Activated T-helper 17 cell treated with anti-CD3 and anti-CD28 coated beads, Interleukin-2, amount 50 U/mL, for 72 hours (primary cell): ENCODE measurements at places on chromosomes 3 and 15. TPM values are rescaled to one million over a fixed set of nuclear protein-coding genes. Genes with fewer than 3 reads are reported as not detected.

DNA sequence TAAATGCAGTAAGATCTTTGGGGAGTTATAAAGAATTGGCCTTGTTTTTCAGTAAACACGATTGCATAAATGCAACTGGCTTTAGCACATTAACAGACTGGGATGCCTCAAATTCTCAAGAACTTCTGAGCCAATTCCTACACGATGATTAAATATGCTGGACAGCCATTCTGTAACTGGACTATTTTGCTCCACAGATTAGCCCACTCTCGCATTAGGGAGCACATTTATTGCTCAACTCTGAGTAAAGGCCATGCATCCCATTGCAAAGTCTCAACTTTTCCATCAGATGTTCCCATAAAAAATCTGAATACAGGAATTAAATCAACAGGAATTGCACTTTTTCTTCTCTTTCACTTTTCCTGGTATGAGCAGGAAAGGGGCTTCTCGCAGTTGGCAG lies 66.7 kb upstream of the PRICKLE2 start:
- no peak for ATAC-seq

DNA sequence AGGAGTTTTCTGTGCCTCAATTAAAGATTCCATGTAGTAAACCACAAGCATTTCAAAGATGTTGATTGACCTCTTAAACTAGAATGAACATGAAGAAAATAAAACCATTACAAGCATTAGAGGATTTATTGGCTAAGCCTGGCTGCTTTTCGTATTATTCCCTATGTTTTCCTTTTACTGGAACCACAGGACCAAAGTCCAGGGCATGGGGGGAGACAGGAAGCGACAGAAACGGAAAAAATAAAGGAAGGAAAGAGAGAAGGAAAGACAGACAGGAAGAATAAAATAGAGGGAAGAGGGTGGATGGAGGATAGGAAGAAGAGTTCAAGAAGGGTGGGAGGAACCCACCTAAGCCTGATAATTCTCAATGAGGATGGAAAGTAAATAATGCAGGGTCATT lies 169.9 kb downstream of the SHQ1 start:
- ATAC-seq = no peak

DNA sequence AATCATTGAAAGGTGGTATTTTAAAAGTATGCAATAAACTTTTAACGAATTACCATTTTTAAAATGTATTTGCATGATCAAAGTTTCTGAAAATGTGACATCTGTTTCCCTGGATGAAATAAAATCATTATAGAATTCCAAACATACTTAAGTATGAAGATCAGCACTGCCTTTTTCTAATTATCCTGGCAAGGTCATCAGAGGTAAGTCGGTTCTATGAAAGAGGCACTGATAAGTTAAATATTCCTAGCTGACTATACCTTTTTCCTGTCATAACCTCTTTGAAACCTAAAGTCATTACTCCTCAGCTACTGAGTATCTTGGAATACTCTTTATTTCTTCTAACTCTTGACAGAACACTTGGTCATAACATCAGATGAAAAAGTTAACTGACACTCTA lies 406.1 kb upstream of the ALCAM start:
- ATAC-seq = no peak

- no peak for ATAC-seq
These were observed 15.6 kb downstream of the SNAP23 start for GRCh38 chr15:42511007-42511391.

DNA sequence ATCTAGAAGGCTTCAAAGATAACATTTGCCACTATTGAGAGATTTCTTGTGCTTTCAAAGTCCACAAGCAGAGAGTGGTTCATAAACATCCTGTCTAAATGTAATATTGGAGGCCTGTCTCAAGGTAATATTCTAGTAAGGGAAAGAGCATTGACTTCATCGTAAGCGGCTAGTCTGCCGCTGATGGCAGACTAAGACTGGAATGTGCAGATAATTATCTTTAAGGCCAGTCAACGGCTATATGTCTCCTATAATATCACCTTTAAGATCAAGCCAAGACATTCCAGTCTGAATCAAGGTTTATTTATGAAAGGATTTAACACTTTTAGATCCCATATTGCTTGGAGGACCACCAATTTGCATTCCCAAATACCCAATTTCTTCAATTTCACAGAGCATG lies 424.2 kb upstream of the WNT5A start:
- no peak for ATAC-seq

- ATAC-seq = no peak
These were observed 8.6 kb upstream of the TRIM59 start for GRCh38 chr3:160458151-160458550.

GRCh38 chr15:63701365-63701764 lies 104.2 kb downstream of the FBXL22 start:
- no peak for ATAC-seq

- no peak for ATAC-seq
These were observed 407.9 kb upstream of the ATP11B start for GRCh38 chr3:182385356-182385755.

- no peak for ATAC-seq
These were observed 568.9 kb upstream of the NR2F2 start for GRCh38 chr15:95761501-95762165.

DNA sequence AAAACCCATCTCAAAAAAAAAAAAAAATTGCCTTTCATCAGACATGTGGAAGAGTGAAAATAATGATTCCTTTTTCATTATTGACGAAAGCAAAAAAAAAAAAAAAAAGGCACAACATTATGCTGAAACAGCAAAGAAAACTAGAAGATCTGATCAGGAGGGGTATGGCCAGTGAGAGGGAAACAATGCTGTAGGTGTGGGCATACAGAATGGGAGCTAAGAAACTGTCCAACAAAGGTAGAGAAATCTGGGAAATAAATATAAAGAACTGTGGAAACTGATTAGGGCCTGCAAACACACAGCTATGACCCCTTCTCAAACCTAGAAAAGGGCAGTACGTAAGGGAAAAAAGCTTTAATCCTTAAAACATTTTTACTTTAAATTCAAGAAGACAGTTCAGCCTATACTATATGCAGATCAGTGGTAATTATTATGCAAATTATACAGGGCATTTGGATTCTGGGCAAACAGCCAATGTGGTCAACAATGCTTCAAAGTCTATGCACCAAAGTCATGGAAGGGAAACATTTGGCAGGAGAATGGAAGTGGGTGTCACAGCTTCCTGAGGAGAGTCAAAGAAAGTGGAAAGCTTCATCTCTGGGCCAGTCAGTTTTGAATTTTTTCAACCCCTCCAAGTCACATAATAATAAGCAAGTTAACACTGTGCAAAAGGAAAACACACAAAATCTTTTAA lies 68.3 kb upstream of the SLC12A8 start:
- no peak for ATAC-seq

GRCh38 chr3:183904833-183905780 lies 20.4 kb upstream of the PARL start:
- ATAC-seq = no peak

- ATAC-seq = no peak
These were observed 1355.9 kb downstream of the SI start for GRCh38 chr3:163722405-163722804.

- ATAC-seq = no peak
These were observed 6.6 kb upstream of the STAC start for GRCh38 chr3:36373666-36374065.

GRCh38 chr3:185645596-185646381 lies 59.7 kb downstream of the SENP2 start:
- ATAC-seq = no peak

DNA sequence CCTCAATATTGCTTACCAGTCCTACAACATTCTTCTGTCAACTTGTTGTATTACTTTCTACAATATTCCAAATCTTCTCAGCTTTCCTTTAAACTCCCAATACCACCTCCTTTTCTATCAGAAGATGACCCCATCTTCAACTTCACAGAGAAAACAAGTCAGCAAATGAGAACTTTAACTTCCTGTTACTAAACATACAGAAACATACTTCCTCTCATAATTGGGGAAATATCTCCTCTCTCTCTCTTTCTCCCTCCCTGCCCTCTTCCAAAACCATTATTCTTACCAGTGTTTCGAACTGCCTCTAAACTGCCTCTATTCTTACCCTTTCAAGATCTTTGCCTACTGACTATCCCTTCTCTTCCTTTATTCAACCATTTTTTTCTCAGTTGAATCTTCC lies 1.8 kb upstream of the SNAP23 start:
- ATAC-seq = no peak

DNA sequence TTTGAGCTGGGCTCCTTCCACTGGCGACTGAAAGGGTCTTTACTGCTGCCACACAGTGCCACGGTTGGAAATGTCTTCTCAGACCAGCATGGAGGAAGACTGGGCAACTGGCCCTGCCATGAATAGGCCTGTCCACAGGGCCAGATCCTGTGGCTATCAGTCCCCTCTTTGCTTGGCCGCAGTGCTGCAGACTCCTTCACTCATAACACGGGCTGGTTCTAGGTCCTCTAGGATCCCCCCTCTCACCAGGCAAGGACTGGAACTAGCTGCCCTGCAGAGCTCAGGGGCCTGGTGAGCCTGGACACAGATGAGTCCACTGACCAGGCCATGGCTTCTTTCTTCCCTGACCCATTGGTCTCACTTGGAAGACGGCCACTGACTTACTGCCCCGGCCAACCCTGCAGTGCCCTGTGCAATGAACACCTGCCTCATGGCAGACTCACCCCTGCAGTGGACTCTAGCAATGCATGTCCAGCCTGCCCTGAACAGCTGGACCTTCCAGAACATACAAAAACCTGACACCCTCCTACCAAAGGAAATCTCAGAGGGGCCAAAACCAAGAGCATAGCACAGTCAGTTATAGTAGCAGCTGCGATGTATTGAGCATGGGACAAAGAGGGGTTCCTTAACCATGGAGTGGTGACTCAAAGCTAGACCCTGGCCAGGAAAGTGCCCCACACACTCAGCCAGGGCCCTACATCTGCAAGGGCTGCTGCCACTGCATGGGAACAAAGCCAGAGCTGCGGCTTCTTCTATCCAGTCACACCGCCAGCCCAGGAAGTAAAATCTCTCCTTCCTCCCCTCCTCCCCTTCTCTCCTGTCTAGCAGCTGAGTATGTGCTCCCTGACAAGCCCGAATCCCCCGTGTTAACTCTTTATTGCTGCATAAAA lies 72.1 kb upstream of the ITGA11 start:
- no peak for ATAC-seq

GRCh38 chr3:32630266-32630665 lies 54.7 kb upstream of the CNOT10 start:
- ATAC-seq = no peak

DNA sequence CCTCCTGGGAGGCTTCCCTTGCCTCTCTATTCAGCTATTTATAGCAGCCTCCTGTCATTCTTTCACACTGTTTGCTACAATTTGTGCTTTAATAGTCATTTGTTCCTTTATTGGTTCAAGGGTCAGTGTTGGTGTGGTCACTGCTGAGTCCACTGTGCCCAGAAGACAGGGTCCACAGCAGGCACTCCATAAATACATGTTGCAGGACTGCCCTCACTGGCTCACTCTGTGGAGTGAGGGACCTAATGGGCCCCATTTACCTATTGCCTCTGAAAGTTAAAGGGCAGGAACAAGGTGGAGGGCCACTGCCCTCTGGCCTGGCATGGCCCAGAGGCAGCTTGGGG lies 16.8 kb downstream of the MST1R start:
- no peak for ATAC-seq

DNA sequence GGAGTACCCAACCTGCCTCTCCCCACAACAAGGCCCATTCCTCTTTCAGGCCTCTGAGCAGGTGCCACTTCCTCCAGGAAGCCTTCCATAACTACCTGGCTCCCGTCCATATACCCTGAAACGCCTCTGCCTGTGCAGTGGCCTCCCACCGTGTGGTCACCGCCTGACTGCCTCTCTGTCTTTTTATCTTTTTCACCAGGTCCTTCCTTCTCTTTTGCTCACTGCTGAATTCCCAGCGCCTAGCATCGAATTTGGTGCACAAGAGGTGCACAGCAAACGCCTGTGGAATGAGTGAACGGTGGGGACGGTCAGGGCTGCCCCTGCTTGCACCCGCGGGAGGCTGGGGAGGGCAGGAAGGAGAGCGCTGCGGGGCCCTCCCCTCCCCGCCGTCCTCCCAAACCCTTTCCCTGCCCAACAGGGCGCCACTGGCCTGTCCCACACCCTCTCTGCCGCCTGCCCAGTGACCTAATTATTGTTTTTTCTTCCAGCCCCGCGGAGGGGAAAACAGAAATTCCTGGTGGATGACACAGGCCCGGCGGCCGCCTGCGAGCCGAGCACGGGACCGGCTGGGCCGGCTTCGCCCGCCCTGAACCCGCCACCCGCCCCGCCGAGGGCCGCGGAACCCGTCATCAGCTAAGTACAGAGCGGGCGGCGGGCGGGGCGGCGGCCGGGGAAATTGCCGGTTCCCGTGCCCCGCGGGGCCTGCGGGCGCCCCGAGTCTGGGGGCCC lies 140.1 kb downstream of the SMAD6 start:
- ATAC-seq = peak; percentile 56

Gene P3H2
- not detected for total RNA-seq

Gene TMEM212
- not detected for total RNA-seq

Gene TMOD2
- 3.8 TPM for total RNA-seq

Gene CCDC39
- not detected for total RNA-seq

Gene SPTSSB
- total RNA-seq = not detected

Gene RASGRP1
- total RNA-seq = 118 TPM

Gene PIK3R4
- total RNA-seq = 17.4 TPM

Gene CPN2
- not detected for total RNA-seq

Gene EPHA3
- total RNA-seq = 2.1 TPM

Gene STRIT1
- total RNA-seq = not detected

Gene CAPN3
- total RNA-seq = 3.2 TPM

Gene SNTN
- not detected for total RNA-seq

Gene CFAP20DC
- 1.8 TPM for total RNA-seq

Gene ZNF620
- total RNA-seq = 3.6 TPM

Gene MEIS2
- total RNA-seq = not detected
